ENCODE measurements at places on chromosomes 11 and 22.

GRCh38 chr22:23034621-23035556 lies 35.4 kb upstream of the GNAZ start:
- peak; percentile 25 for DNase-seq

GRCh38 chr11:75504501-75504900 lies 21.2 kb downstream of the GDPD5 start:
- no peak for DNase-seq

GRCh38 chr11:69000831-69001242 lies 12.2 kb downstream of the MRGPRF start:
- DNase-seq, result no peak

GRCh38 chr11:101944923-101945322 lies 28.6 kb upstream of the ANGPTL5 start:
- no peak for DNase-seq

DNA sequence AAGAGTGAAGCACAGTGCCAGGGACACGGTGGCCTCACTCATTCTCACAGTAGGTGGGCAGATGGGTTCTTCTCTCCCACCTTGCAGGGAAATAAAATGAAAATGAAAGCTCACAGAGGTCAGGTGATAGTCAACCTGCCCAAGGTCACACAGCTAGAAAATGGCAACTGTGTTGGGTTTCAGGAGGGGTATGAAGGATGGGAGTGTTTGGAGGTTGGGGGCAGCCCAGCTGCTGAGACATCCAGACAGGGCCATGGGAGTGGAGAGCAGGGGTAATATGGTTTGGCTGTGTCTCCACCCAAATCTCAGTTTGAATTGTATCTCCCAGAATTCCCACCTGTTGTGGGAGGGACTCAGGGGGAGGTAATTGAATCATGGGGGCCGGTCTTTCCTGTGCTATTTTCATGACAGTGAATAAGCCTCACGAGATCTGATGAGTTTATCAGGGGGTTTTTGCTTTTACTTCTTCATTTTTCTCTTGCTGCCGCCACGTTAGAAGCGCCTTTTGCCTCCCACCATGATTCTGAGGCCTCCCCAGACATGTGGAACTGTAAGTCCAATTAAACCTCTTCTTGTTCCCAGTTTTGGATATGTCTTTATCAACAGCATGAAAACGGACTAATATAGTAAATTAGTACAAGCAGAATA lies 247.0 kb downstream of the TENM4 start:
- no peak for DNase-seq

GRCh38 chr22:39556970-39557841 lies 13.3 kb upstream of the CACNA1I start:
- DNase-seq, result peak; percentile 44

GRCh38 chr11:36354221-36355003 lies 58.3 kb downstream of the PRR5L start:
- DNase-seq, result peak; percentile 13

DNA sequence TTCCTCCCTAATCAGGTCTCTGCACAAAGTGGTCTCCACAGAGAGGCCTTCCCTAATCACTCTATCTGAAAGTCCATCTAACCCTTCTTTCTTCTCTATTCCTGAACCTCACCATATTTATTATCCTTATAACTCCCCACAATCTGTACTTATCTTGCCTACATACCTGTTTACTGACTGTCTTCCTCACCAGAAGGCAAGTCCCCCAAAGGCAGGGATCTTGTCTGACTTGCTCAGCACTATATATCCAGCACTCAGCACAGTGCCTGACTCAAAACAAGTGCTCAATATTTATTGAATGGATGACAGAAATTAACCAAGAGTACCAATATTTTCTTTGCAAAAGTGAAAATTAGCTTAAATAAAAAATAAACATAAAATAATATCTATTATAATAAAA lies 5.5 kb downstream of the DCUN1D5 start:
- DNase-seq, result no peak

GRCh38 chr22:47193606-47194329 lies 431.3 kb downstream of the TBC1D22A start:
- DNase-seq, result no peak

DNA sequence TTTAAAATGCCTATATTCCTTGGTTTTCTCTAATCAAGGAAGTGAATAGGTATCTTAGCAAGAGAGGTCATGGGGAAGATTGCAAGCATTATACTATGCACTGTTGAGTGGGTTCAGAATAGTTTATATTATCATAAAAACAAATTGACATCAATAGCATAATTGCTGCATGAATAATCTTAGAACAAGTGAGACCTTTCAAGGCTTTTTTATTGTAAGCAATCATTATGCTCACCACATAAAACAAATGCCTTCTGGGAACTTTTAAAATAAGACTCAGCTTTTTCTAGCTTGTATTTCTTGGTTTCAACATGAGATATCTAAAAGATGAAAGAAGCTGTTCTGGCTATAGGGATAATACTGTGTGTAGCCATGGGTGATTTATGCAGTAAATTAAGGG lies 135.6 kb upstream of the ZC3H12C start:
- DNase-seq, result no peak

DNA sequence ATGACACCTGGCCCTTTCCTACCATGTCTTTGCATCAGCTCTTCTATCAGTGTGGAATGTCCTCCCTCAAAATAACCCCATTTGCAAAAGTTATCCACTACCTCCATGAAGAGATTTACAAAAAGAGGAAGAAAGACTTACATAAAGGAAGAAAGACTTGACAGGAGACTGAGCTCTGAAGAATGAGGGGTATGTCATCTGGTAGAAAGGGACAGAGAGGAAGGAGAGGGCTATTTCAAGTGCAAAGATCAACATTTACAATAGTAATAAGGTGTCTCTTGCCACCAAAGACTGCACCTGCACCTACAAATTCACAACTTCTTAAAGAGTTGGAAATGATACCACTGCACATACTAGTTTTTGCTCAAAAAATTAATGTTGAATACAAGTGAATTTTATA lies 18.2 kb downstream of the PAK1 start:
- no peak for DNase-seq

DNA sequence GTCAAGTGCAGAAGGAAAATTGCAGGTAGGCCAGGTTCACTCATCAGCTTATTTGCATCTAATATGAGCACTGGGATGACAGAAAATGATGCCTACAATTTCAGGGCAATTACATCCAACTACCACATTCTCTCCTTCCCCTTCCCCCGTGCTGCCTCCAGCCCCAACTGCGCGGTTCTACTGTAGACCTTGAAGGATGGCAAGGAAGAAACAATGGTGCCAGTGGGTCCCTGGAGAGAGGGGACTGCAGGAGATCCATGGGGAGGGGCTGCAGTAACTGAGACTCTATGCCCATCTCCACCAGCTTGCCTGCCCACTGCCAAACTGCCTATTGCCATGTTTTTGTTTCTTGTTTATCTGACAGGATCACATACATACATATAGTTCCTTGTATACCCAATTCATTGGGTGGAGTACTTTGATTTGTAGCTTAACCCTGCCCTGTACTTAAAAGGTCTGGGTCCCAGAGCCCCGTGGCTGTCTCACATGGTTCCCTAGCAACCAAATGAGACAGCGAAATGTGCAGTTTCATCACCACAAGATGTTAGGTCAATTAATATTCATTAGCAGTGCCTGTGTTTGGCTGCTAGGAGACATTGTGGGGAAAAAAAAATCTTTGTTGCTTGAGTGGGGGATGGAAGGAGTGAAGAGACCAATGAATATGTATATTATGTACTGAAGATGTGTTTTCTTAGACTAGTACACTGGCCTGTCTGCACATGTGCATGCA lies 253.5 kb upstream of the PLET1 start:
- DNase-seq, result no peak

- no peak for DNase-seq
Measured at GRCh38 chr11:76781807-76782530, 1.2 kb upstream of the TSKU start.

GRCh38 chr11:11519184-11519583 lies 102.6 kb downstream of the GALNT18 start:
- peak; percentile 31 for DNase-seq

- no peak for DNase-seq
Measured at GRCh38 chr11:112718483-112718882, 242.7 kb upstream of the NCAM1 start.

- DNase-seq, result no peak
Measured at GRCh38 chr22:38886333-38886732, 14.3 kb upstream of the CBX6 start.

DNA sequence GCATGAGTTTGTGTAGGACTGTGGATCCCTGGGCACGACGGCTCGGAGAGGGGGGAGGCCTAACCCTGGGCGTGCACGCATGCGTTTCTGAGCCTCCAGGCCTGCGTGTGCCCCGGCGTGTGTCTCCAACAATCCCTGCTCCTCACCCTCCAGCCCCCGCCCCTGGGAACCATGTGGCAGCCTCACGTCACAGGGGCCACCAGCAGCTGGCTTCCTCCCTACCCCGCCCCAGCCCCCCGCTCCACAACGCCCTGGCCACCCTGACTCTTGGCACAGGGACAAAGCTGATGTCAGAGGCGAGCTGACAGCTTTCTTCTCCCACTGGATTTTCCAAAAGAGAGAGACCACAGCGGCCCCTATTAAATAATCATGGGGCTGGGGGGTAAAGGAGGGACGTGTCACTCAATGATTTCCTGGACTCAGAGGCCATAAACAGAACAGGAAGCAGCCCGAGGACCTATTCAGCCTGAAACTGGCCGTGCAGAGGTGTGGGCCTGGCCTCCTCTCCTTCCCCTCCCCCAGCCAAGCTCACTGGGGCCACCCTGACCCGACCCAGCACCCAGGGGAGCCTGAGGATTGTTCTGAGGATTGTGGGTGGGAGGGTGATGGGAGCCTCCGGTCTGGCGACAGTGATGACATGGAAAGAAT lies 6.8 kb upstream of the LIF start:
- no peak for DNase-seq

- DNase-seq, result no peak
Measured at GRCh38 chr11:119293461-119293860, 23.5 kb downstream of the MCAM start.

GRCh38 chr22:43207386-43207785 lies 20.5 kb upstream of the TTLL12 start:
- no peak for DNase-seq

GRCh38 chr11:19714387-19715363 lies 2.0 kb downstream of the NAV2 start:
- no peak for DNase-seq

- DNase-seq, result no peak
Measured at GRCh38 chr11:100190395-100190794, 496.7 kb upstream of the ARHGAP42 start.

- DNase-seq, result no peak
Measured at GRCh38 chr11:78020246-78020645, 2.8 kb downstream of the KCTD14 start.

DNA sequence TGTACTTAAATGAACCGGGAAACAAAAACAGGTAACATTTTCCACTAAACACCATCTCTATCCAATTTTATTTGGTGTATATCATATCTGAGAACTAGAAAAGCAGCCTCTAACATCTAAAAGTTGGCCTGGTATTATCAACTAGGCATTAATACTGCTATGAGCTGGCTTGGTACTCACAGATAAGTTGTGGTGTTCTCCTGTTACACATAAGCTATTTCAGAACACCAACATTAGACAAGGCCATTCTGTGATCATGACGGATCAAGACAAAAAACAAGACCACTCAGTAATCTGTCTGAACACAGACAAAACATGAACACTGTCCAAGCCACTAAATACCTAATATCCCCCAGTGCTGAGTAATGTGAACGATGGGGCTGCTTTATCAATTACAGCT lies 11.9 kb downstream of the RIC3 start:
- DNase-seq, result no peak

DNA sequence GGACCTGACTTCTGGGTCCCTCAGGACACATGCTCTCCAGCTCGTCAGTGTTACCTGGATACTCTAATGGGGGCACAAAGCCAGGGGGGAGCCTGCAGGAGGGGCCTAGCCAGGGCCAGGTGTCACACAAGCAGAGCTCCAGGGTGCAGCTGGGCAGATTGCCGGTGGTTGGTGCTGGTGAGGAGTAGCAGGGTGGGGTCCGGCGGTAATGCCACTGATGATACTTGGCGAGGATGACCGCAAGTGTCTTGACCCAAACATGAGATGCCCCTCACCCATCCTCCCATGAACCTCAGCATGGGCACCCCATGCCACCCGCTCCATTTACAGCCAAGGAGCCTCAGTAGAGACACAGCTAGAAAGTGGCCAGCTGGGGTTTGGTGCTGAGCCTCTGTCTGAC lies 15.1 kb upstream of the KCNQ1OT1 start:
- DNase-seq, result no peak

All from HAP-1 (cell line).